Stimulated activated CD8-positive, alpha-beta memory T cell treated with anti-CD3 and anti-CD28 coated beads, Interleukin-4, amount 100 ng/mL, for 24 hours (primary cell): ENCODE measurements at places on chromosomes 2 and 18.

- DNase-seq, result no peak
Observed at GRCh38 chr18:13273800-13274199, 55.2 kb downstream of the LDLRAD4 start.

GRCh38 chr2:151367571-151367970, 10.2 kb downstream of the TNFAIP6 start:
- no peak for DNase-seq

DNA sequence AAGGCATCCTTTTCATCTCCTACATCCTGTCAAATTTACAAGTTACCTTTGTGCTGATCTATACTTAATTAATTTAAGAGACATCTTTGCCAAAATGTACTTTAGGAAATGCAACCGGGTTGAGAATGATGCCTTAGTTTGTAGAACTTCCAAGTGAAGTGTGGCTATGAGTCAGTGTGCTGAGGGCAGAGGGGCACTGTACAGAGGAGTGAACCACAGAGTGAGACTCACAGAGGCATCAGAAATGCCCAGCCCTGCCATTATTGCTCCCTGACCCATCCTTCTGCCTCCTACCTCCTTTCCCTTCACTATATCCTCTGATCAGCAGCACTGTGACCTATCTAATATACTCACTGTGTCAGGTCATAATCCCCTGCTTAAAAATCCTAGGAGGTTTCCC, 320.1 kb downstream of the LRRTM1 start:
- no peak for DNase-seq

DNA sequence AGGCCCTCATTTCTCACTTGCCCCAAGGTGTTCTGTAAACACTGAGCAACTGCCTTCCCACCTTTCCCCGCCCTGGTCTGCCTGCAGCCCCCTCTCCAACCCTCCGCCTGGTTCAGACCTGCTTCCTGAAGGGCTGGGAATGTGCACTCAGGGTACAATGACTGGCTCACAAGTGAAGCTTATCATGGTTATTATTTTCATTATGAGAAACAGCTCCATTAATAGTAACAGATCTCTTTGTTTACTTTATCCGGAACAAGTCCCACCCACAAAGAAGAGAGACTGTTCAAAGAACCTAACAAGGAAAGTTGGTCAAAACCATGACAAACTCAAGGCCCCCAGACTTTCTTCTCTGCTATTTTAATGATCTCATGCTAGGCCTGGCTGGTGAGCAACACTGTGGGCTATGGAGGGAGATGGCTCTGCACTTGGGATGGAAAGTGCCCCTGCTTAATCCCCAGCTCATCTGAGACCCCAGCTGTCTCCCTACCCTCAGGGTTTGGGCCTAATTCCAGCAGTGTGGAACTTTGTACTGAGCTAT, 36.7 kb downstream of the ARHGAP25 start:
- no peak for DNase-seq

- DNase-seq, result no peak
Observed at GRCh38 chr2:235510318-235510717, 16.5 kb downstream of the AGAP1 start.

DNA sequence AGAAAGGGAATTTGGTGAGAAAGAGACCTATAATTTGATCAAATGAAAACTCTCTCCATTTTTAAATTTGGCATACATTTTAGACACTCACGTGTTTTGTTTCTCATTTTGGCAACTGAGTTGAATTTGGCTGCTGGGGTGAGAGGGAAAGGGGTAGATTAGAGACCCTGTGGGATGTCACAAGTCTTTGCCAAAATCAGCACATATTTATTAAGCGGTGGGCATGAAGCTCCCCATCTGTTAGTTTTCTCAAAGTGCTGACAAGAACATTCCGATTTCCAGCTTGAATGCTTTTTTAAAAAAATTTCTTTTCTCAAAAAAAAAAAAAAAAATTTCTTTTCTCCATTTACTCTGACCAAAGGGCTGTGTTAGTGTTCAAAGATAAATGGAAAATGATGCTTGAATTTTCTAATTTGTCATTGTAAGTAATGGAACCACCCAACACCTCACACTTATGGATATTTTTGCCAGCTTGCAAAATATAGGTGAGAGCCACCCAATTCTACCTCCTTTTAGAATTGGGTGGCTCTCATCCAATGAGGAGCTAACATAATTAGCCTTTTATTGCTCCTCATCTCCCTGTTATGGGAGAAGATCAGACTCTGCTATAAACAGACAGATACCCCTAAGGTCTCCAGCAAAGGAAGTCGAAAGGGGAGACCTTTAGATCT, 222.9 kb upstream of the FN1 start:
- no peak for DNase-seq

- no peak for DNase-seq
Observed at GRCh38 chr2:61750624-61751023, 103.2 kb downstream of the FAM161A start.
